Kidney (tissue), 22 donors: ENCODE measurements at places on chromosomes 6 and 20.

GRCh38 chr6:161736781-161737292 is 463.0 kb upstream of the AGPAT4 start:
- no peak for DNase-seq

- no peak for DNase-seq
These were observed 212.3 kb upstream of the LAMP5 start for GRCh38 chr20:9302091-9302462.

DNA sequence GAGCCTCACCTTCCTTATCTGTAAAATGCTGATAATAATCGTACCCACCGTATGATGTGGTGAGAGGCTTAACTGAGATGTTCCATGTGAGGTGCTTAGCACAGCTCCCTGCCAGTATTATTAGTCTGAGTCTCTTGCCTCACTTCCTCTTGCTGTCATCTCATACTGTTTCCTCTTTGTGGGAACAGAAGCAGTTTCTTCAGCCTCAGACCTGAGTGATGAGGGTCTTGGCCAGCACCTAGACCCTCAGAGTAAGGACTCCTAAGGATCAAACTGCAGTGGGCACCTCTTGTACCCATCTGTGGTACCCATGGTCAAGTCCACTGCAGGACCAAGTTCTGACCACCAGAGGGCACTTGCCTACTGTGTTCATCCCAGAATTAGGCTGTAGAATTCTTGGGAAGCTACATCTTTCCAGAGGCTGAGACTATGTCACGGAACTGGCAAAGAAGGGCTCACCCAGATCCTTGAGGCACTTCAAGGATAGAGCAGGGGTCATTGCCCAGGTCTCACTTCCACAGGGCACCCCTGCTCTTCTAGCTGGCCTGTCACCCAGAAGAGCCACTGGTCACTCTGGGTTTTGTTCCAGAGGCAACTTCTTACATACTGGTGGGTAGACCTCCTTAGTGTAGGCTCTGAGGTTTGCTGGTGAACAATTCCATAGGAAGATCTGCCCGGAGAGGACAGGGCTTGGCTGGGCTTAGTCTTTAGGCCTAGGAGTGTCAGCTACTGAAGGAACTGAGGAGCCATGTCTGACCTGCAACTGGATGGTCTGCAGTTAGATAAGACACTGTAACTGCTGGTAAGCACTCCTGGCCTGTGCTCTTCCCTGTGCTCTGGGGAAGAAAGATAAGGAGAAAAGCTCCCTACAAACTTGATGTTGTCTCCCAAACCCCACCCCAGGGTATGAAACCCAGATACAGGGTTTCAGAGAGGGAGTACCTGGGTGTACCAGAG is 20.6 kb upstream of the SGK2 start:
- peak; percentile 81 for DNase-seq

DNA sequence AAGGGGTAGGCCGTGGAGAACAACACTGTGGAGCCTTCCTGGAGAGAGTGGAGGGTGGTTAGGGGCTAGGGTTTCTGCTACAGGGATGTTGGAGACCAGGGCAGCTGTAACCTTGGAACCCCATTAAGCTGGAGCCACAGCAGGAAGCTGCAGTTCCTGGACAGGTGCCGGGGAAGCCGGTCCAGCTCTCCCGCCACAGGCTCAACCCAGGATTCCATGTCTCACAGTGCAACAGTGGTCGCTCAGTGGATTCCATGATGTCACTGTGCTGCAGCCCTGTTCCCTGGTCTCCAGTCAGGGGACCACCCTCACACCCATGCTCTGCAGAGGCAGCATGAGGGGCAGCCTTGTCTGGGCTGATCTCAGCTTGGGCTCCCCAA is 264.6 kb upstream of the CDYL start:
- no peak for DNase-seq

GRCh38 chr6:18400831-18401446 is 13.8 kb downstream of the RNF144B start:
- no peak for DNase-seq

GRCh38 chr6:11203306-11204004 is 29.0 kb downstream of the NEDD9 start:
- no peak for DNase-seq

DNA sequence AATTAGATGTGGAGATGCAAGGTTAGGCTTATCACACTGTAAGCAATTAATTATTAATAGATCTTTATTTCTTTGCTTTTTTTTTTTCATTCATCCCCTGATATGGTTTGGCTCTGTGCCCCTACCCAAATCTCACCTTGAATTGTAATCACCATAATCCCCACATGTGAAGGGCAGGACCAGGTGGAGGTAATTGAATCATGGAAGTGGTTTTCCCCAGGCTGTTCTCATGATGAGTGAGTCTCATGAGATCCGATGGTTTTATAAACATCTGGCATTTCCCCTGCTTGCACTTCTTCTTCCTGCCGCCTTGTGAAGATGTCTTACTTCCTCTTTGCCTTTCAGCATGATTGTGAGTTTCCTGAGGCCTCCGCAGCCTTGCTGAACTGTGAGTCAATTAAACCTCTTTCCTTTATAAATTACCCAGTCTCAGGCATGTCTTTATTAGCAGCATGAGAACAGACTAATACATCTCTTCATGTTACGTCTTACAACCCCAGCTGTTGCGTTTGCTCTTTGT is 333.8 kb downstream of the CDH26 start:
- DNase-seq: no peak

DNA sequence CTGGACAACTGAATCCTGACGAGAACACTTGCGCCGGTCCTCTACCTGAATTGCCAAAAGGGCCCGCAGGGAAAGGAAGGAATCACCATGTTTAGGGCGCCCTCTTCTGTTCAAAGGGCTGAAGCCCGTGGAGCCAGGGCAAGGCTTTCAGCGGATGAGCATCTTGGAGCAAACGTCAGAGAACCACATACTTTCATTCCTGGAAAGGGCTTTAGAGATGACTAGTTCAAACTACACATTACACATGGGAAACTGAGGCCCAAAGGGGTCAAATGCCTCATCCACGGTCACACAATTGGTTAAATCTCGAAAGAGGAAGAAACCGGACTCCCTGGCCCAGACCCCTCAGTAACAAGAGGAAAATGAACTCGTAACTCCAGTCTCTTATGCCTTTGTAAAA is 11.5 kb upstream of the ZNF133 start:
- DNase-seq: peak; percentile 83

DNA sequence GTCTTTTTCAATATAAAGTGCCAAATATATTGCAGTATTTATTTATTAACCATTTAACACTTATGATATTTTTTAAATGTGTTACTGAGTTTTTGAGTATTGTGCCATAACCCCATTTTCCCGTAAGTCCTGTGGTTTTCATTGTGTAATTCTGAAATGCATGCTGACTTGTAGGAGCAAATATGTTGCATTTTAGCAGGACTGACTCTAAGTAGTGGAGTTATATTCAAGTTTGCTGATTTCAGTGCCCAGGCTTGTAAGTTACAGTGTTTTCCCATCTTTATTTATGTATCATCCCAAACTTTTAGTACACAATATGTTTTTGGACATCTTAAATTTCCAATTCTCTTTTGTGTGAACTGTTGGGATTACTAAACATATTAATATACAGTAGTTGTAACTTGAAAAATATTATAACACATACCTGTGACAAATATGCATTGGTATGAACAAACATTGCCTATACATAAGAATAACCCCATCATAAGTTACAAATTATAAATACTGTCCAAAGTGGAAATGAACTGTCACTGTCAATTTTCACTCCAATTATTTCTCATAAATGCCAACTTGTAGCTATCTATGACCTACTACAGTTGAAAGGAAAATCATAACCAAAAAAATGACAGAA is 179.3 kb upstream of the RUNX2 start:
- no peak for DNase-seq

DNA sequence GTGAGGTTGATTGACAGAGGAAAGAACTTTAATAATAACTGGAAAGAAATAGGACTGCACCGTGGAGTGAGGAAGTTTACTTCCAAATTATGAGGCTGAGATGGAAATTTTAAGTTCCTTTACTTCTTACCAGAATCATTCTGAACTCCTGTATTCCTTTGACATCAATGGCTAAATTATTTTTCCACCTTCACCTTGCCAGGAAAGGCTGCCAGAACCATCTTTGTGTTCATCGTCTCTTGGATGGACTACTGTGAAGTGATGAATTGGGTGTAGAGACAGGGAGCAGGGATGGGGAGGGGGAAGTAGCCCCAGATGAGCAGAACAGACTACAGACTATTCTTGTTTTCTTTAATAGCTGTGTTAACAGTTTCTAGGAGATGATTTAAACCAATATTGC is 102.1 kb upstream of the CEP162 start:
- no peak for DNase-seq

GRCh38 chr20:21259346-21259745 is 43.8 kb upstream of the XRN2 start:
- no peak for DNase-seq

- DNase-seq: no peak
These were observed 61.1 kb upstream of the GLP1R start for GRCh38 chr6:38987503-38987902.

DNA sequence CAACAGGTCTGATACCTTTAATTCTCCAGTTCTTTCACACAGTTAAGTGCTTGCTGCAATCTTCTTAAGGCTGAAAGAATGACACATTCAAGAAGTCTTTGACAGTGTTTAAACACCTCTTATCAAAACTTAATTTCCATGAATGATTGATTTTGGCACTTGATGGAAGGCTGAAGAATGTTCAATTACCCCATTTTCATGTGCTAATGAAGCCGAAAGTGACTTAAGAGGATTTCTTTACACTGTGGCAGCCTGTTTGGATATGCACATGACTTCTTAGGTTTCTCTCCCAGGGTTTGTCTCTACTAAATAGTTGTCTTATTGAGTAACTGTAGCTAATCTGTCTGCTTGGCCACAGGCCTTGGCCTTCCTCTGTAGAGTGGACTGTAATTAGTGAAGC is 81.1 kb upstream of the PRDM1 start:
- DNase-seq: no peak

DNA sequence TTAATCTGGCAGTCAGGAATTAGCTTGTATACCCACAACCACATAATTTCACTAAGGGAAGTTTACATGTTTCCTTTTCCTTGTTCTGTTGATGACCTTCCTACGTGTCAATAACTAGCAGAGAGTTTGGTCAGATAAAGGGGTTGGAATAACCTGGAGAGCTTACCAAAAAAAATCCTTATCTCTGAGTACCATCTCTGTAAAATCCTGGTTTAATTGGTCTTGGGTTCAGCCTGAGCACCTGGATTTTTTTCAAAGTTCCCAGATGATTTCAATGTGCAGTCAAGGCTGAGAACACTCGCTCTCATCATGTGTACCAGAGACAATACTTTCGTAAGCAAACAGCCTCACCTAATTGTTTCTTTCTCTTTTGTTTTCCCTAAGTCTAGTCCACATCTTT is 483.8 kb upstream of the FLRT3 start:
- DNase-seq: no peak

- no peak for DNase-seq
These were observed 77.0 kb downstream of the RNF144B start for GRCh38 chr6:18464176-18464575.

- no peak for DNase-seq
These were observed 44.1 kb upstream of the GCLC start for GRCh38 chr6:53588816-53589509.

DNA sequence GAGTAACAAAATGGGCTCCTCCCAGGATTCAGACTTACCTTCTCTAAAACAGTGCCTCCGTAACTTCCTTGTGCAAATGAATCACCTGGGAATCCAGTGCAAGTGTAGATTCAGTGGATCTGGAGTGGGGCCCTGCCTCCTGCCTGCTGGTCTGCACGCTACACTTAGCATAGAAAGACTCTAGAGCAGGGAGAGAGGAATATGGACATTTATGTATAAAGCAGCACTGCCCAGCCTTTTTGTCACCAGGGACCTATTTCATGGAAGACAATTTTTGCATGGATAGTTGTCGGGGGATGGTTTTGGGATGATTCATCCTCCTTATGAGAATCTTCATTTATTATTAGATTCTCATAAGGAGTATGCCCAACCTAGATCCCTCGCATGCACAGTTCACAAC is 42.3 kb upstream of the L3MBTL3 start:
- no peak for DNase-seq

DNA sequence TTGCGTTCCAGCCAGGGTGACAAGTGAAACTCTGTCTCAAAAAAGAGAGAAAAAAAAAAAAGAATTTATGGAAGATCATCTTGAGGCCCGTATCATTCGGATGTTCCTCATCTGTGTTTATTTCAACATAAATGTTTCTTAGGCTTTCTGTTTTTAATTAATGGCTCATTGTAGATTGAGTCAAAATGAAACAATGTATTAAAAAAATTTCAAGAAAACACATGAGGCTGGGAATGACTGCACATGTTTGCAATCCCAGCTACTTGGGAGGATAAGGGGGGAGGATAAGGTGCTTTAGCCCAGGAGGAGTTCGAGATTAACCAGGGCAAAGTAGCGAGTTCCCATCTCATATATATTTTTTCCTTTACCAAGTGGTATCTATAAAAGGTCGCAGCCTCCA is 47.3 kb downstream of the ITCH start:
- DNase-seq: no peak

GRCh38 chr6:42091718-42092023 is 41.3 kb downstream of the TAF8 start:
- DNase-seq: peak; percentile 82

- no peak for DNase-seq
These were observed 682 bp upstream of the ZSCAN9 start for GRCh38 chr6:28224131-28225055.

- DNase-seq: no peak
These were observed 1954.4 kb upstream of the DEFB115 start for GRCh38 chr20:29302979-29303644.

GRCh38 chr20:62633598-62634329 is 8.5 kb upstream of the SLCO4A1 start:
- no peak for DNase-seq

- no peak for DNase-seq
These were observed 280.0 kb downstream of the ARHGAP18 start for GRCh38 chr6:129429956-129430355.

GRCh38 chr6:149699150-149699549 is 18.8 kb downstream of the LATS1 start:
- no peak for DNase-seq

DNA sequence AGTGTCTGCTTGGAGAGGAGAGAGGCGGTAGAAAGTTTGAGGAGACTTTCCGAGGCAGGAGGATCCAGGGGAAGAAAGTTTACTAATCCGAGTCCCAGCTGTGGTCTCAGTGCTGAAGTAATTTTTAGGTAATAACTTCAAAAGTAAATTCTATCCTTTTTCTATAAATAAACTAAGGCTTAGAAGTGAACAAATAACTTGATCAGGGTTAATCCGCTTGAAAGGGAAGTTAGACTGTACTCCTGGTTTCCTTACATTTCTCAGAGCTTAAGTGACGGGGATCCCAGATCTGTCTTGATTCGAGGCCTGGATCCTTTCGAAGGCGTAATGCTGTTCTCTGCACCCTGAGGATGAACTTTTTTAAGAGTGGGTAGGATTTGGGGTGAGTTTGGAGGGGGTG is 2.6 kb downstream of the STK35 start:
- DNase-seq: no peak

- no peak for DNase-seq
These were observed 76.4 kb downstream of the TMEM242 start for GRCh38 chr6:157246771-157247484.

DNA sequence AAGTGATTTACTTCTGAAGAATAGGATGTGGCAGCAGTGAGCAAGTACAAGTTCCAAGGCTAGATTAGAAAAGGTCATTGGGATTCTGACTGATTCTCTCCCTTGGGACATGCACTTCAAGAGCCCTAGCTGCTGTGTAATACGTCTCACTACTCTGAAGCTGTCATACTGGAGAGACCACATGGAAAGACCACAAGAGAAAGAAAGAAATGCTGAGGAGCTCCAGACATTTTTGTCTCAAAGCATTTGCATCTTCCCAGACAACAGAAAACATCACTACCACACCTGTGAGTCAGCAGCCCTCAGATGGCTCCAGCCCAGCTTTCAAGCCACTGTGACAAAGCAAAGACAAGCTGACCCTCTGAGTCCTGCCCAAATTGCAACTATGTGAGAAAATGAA is 20.7 kb downstream of the TENT5A start:
- no peak for DNase-seq
